ENCODE measurements at places on chromosomes 6 and 20. TPM values are rescaled to one million over a fixed set of nuclear protein-coding genes. Genes with fewer than 3 reads are reported as not detected.

DNA sequence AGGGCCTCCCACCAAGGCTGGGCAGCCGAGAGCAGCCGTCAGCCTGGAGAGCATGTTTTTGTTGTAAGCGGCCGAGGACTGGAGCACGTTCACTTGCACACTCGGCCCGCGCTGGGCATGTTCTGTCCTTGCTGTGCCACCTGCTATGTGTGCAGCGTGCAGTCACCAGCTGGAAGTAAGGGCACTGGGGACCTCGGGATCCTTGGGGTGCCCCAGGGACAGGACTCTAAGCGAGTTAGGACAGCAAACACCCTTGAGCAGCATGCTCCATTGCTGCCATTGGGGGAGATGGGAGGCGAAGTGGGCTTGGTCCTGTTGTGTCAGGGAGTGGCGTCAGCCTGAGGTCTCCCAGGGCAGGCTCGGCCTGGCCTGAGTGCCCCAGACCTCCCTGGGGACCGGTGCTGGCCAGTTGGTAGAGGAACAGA is 18.6 kb downstream of the DYNLT1 start:
- no peak for DNase-seq

The APCDD1L gene
- polyA plus RNA-seq, result 5.1 TPM

DNA sequence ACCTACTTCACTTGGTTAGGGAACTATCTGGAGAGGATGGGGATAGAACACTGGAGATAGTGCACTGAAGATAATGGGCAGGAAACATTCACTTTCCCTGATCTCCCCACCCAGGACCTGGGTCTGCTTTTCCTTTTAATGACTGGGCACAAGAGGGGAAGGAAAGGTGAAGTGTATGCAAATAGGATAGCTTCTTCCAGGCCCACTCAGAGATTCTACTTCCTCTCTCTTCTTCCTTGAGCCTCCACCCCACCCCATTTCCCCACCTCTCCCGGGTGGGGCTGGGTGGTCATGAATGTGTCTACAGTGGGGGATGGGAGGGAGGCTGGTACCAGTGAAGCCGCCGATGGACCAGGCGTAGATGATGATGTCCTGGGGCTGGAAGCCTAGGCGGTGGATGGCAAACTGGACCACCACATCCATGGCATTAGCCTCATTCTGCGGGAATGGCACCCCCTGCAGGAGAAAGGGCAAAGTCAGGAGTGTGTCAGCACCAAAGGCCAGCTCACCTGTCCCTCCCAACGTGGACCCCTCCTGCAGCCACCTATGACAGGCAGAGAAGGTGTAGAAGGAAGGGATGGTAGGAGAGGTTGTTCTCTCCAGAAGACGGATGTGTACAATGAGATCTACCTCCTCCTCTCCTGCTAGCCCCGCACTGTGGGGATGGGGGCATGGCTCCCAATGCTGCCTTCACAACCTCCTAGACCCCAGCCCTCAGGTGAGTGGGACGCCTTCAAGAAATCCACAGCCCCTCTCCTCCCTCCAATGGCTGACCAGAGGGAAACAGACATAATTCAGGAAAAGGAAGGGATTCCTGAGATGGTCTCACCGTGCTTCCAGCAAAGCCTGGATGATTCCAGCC is 8.6 kb upstream of the LY6G5C start:
- no peak for DNase-seq

DNA sequence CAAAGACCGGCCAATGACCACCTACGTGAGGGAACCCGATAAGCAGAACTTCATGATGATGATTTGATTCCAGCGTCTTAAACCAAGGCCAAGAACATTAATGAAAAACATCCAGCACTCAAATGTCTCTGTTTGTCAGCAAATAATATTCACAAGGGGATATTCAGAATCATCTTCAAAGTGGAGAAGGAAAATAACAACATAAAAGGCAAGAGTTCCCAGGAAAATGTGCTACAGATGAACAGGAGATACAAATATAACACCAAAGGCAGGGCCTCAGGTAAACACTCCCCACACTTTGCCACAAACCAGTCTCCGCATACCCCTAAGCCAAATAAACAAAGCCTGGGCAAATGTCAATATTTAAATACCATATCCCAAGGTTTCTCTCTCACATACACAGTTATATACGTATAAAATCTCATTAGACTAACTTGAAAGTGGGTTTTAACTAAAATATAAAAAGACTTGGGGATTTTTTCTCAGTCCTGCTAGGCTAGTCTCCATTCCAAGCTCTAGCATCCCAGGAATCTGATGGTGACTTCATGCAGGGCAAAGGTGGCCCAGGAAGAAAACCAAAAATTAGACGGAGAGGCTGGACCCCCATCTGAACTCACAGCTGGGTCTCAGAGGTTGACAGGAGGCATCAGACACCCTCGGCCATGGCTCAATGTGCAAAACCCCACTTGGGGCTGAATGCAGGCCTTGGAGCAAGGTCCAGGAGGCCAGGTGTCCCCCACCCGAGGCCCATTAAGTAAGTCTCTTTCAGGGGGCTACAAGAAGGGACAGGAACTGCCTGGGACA is 32.1 kb downstream of the TRAM2 start:
- no peak for DNase-seq

GRCh38 chr6:25694366-25694765 is 42.4 kb downstream of the SCGN start:
- DNase-seq, result no peak

DNA sequence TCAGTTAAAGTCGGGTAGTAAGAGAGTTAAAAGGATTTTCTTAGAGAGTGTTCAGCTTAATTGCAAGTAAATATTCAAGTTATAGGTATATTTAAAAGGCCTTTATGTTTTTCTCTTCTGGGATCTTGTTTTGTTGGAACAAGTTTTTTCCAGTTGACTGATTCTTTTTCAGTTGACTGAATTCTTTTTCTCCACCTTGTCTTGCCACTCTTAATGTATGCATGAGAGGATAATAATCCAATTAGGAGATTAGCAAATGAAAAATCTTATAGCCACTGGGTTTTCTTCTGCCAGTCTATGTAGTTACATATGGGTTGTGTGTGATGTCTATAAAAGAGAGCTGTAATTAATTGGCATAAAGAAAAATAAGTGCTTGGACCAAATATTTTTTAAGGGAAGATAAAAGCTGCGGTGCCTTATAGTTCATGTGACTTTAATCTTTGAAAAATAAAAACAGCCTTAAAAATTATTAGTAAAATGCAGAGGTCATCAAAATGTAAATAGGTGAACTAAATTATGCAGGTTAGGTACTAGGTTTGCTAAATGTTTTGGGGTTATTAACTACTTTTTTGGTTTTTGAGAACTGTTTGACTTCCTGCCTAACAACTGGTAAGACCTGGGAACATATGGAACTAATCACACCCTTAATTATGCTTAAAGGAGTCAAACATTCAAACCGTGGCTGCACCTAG is 367.2 kb downstream of the HTR1B start:
- no peak for DNase-seq

The RAB44 gene
- polyA plus RNA-seq, result 0.12 TPM

The TP53TG5 gene
- 0.70 TPM for polyA plus RNA-seq

DNA sequence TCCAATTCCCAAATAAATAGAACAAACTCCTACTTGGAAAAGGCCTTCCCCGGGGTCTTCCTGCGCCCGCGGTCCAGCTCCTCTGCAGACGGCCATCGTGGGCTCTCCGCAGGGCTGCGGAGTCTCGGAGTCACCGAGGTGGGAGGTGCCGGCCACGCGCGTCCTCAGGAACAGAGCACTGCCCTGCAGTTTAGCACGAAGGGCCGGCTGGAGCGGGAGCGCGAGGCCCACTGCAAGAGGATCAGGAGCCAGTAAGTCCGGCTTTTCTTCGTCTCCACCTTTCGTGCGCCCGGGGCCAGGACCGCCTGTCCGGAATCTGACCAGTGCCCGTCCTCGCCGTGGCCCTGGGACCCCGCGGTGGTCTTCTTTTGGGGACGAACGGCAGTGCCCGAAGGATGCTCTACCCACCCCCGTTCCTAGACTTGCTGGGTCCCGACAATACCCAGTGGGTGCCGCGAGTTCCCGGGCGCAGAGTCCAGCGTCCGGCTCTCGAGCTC is 1.4 kb downstream of the BHLHE23 start:
- DNase-seq, result no peak

GRCh38 chr6:68086199-68086598 is 548.9 kb upstream of the ADGRB3 start:
- DNase-seq, result no peak

The IL20RA gene
- polyA plus RNA-seq, result 27.2 TPM

GRCh38 chr6:82612475-82613039 is 248.9 kb downstream of the TPBG start:
- DNase-seq, result peak; percentile 72

DNA sequence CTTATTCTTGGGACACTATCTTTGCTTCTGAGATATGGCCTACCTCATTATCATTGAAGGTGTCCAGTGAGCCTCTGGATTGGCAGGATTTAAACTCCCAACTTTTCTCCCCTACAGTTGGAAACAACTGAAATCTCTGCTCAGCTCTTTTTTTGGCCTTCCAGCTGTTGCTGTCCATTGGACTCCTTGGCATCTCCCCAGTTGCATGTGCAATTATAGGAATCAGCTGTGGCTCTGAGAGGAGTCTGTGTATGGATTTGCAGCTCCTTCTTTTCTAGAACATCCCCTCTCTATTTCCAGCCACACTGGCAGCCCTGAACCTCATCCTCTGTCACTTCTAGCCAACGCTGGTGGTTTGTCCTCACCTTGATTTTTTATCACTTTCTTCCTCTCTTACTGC is 21.2 kb downstream of the RAB22A start:
- DNase-seq, result peak; percentile 95

DNA sequence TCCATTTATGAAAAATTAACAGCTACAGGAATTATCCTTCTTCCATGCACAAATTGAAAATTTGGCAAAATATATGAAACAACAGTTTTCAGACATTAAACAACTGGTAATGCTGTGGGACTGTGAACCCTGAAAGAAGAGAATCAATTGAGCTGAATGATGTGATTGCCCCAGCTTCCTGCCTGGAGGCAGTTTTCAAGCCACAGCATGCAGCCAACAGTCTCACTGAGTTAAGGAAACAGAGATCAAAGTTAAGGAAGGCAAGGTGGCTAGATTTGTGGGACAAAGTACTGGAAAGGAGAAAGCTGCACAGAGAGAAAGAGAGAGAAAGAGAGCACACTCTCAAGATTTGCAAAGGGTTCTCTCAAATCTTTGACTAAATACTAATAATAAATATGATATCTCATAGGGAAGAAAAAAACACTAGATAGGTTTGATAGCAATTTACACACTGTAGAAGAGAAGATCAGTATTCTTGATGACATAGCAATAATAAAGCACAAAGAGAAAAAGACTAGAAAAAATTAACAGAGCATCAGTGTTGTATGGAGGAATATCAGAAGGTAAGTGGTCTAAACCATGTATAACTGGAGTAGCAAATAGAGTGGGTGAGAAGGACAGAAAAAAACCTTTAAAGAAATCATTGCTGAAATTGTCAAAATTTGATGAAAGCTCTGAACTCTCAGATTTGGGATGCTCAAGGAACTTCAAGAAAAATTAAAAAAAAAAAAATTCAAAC is 70.1 kb upstream of the CNKSR3 start:
- DNase-seq, result no peak

The GLP1R gene
- not detected for polyA plus RNA-seq

- DNase-seq, result peak; percentile 54
Measured at GRCh38 chr6:37303891-37304503, 46.1 kb upstream of the TMEM217 start.

The HLA-G gene
- polyA plus RNA-seq, result 3.4 TPM

DNA sequence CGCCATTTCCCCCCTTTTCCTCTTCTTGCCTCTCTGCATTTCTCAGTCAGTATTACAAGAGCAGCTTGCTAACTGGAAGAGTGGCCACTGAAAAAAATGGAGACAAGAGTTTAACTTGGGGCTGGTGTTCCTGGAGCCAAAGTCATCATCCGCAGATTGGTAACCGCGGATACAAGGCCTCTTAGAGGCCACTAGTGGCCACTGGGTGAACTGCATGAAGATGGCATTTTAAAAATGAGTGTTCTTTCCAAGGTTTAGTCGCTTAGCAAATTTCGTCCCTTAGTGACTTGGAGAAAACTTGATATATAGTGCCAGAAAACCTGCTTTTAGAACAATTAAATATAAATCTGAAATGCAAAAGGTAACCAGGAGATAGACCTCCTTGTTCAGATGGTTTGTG is 4.8 kb downstream of the F13A1 start:
- peak; percentile 77 for DNase-seq

- no peak for DNase-seq
Measured at GRCh38 chr20:9572670-9573069, 58.3 kb downstream of the LAMP5 start.

GRCh38 chr6:154921482-154921881 is 73.6 kb upstream of the TIAM2 start:
- DNase-seq, result no peak

DNA sequence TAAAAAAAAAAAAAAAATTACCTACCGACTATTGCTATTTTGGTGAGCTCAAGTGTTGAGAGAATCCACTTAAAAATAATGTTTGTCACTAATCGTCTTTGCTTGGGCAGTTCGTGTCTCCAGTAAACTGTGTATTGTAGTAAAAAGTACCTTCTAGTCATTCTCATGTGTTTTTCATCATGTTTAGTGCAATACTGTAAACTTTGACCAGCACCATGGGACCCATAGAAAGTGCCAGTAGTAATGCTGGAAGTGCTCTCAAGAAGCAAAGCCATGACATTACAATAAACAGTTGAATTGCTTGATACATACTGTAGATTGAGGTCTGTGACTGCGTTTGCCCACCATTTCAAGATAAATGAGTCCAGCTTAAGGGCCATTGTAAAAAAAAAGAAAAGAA is 395.2 kb downstream of the BCKDHB start:
- DNase-seq, result no peak

DNA sequence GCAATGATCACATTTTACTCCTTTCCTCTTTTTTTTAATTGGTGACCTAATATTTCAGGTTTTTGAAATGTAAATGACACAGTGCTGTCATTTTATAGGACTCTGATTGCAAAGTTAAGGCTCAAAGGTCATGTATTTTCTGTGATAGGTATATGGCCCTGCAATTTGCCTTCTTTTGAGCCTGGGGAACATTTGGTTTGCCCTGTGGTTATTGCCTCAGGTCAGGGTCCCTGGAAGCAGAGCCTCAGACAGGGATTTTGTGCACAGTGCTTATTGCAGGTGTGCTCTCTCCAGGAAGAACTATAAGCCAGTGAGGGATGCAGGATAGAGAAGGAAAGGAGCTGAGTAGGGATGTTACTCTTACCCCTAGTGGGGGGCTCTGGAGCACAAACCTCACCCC is 229.3 kb upstream of the ECI2 start:
- no peak for DNase-seq

- DNase-seq, result no peak
Measured at GRCh38 chr6:30319146-30319835, 7.4 kb upstream of the TRIM39 start.
